ENCODE measurements at places on chromosomes 3 and 15.

DNA sequence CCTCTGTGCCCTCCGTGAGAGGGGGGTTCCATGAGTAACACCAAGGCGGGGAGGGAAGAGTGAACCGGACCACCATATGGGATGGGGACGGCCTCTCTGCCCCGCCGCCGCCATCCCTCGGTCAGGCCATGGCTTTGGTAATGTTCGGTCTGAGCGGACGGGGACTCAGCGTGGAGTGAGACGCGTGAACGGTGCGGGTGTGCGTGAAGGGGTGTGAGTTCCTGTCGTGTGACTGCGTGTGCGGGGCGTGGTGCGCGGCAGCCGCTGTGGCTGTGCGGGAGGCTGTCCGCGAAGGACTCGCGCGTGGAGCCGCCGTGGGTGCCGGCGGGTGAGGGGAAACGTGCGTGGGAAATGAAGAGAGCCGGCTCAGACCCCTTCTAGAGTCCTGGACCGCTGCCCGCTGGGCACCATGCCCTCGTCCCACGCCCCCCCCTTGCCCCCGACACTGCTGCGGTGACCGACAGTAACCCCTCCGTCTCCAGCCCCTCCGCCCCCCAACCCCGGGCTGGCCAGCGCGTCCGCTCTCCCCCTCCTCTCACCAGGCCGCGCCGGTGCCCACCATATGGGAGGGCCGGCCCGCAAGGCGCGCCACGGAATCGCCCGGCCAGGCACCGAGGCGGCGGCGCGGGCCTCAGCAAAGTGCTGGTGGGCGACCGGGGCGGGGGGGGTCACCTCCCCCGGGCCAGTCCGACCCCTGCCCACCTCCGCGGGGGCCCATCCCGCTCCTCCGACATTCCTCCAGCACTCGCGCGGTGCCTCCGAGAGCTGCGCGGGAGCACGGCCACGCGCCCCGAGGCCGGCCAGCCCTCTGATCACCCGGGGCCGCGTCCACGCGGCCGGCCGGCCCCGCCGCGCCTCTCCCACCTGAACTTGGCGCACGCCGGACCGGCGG, 589 bp downstream of the KLF15 start:
- DNase-seq = no peak

GRCh38 chr15:57100136-57100539, 181.7 kb downstream of the TCF12 start:
- DNase-seq = no peak

DNA sequence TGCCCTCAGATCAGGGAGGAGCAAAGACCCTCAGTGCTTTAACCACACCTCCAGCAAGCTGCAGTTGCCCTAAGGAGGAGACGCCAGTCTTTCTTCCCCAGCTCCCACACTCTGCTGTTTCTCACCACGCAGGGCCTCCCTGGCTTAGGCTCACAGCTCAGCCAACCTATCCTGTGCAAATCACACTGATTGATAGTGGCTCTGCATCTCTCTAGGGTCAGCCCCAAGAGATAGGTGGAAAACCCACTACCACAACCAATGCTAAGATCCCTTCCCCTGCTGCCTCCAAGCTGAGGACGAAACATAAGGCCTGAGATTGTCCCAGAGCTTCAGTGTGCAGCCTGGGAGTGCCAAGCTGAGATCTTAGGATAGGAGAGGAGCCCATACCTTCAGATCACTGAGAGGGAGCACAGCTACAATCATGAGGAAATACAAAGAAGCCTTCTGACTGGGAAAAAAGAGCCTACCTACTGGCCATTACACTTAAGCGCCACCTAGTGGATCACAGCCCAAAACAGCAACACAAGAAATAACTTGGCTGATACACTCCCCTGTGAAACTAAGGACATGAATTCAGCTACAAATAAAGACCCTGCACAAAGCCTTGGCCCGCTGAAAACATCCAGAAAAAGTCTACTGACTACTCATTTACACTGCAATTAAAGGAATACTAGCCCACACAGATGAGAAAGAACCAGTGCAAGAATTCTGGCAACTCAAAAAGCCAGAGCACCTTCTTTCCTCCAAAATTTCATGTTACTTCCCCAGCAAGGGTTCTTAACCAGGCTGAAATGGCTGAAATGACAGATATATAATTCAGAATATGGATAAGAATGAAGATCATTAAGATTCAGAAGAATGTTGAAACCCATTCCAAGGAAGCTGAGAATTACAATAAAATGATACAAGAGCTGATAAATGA, 271.5 kb upstream of the DCBLD2 start:
- DNase-seq = no peak

DNA sequence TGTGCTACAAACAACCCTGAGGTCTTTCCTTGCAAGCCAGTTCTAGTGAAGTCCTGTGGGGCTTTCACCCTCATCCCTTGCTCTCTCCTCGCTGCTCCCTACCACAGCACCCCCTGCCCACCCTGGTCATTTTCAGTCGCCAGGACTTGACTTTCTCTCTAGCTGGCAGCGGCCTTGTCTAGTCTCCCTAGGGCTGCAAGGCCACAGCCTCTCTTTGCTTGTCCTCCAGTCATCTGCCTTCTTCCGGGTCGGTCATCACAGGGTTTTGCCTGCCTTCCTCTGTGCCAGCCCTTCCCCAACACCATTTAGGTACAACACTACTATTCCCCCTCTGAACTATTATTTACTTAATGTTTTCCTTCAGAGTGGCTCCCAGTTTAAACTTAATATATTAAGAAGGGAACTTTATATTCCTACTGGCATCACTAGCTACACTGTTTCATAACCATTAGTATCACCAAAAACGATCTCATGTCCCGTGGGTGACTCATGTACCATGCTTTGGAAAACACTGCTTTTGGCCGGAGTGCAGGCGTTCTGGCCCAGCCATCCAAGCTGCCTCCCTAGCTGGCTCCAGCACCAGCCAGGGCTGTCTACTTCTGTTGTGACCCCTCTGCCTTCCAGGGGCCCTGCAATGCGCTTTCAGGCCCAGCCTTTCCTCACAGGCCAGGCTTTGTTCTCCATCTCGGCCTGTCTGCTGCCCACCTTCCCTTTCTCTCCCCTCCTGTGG, 21.4 kb downstream of the FAH start:
- DNase-seq = no peak

DNA sequence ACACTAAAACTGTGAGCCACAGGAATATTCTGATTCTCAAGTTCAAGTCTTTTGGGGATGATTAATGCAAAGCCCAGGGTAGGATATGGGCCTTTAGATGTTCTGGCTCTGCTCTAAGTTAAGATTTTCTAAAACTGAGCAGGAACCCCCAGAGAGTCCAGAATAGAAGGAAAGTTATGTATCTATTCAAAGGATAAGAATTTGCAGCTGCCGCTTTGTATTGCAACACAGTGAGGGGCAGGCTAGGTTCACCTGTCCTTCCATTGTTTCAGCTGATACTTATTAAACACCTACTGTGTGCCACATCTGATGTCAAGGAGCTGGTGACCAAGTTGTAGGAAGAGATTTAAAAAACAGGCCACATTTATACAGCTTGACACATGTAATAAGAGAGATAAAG, 290.4 kb downstream of the MAGI1 start:
- DNase-seq = no peak

GRCh38 chr3:142890592-142890991, 1.7 kb upstream of the PCOLCE2 start:
- no peak for DNase-seq

DNA sequence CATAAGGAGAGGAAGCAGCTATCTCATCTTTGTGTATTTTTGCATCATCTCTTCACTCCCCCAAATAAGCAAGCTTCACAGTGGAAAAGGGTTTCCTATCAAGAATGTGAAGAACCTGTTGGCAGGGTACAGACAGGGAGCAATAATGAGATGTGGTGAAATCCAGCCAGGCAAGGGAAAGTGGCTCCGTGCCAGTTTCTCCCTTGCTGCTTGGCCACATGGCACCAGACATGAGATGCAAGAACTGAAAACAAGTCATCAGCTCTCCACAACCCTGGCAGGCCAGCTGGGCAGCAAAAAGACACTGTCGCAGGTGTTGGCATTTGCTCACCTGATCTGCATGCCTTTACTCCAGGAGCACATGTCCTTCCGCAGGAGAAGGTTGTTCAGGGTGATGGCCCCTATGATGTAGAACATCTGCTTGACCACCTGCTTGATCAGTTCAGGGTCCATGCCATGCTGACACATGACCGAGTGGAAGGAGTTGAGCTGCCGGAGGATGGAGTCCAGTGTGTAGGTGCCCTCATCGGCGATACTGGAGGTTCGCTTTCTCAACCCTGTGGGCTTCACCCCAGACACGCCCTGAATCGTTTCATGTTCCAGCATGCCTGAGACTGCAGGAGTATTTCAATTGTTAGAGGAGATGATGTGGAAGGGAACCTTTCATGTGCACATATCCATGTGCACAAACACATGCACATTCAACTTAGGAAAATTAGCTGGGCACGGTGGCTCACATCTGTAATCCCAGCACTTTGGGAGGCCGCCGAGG, 23.3 kb upstream of the MYO5C start:
- DNase-seq = no peak

DNA sequence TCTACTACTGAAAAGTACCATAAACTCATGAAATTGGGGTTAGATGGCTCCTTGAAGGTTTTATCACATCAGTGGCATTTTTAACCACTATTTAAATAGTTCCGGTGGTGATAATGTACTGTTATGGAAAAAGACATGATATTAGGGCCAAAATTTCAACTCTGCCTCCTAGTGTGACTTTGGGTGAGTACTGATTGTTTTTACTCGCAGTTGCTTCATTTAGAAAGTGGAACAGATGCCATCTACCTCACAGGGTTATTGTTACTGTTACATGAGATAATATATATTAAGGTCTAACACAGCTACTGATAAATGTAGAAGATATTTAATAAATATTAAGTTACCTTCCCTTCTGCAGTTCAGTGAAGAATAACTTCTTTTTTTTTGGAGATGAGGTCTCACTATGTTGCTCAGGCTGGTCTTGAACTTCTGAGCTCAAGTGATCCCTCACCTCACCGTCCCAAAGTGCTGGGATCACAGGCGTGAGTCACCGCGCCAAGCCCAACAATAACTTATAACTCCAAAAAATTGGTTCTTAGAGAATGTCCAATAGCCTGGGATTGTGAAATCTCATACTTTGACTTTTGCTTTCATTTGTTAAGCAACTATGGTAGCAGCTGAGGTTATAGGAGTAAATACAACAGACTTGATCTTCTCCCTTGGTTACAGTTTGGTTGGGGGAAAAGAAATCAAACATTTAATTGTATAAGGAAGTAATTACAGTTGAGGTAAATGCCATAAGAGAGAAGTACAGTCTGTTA, 48.3 kb downstream of the MEF2A start:
- DNase-seq = no peak

GRCh38 chr3:133262333-133262732, 137.5 kb upstream of the BFSP2 start:
- DNase-seq = no peak
